ENCODE measurements at places on chromosomes 7 and 10.

DNA sequence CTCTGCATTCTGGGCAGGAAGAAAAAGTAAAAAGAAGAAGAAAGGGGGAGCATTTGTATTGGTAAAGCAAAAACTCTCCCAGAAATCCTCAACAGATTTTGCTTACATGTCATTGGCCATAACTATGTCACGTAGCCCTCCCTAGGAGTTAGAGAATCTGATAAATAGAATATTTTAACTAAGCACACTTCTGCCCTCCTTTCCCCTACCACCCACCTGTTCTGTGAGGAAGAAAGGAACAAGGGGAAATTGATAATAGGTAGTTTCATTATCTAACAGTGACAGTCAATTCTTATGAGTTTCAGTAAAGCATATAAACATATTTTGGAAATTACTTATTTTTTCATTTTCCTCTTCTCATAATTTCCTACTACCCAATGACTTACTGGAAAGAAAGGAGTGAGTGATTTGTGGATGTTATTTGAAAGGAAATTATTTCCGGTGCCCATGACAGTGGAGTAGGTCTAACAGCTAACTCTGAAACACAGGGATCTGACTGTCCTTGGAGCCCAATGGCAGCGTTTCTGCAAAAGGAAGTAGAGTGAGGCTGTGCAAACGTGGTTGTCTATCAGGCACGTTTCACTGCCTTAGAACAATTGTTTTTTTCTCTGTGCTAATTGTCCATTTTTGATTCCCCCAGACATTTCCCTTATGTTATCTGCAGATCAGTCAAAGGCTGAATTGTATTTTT is 128.6 kb upstream of the MDFIC start:
- DNase-seq = no peak

- no peak for DNase-seq
Observed at GRCh38 chr7:73976761-73977618, 51.0 kb upstream of the ELN start.

DNA sequence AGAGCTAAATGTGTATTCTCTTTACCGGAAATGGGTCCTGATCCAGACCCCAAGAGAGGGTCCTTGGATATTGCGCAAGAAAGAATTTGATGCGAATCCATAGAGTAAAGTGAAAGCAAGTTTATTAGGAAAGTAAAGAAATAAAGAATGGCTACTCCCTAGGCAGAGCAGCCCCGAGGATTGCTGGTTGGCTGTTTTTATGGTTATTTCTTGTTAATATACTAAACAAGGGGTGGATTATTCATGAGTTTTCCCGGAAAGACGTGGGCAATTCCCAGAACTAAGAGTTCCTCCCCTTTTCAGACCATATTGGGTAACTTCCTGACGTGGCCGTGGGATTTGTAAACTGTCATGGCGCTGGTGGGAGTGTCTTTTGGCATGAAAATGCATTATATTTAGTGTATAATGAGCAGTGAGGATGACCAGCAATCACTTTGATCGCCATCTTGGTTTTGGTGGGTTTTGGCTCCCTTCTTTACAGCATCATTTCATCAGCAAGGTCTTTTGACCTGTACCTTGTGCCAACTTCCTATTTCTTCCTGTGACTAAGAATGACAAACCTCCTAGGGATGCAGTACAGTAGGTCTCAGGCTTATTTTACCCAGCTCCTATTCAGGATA is 60.4 kb downstream of the ARL4A start:
- DNase-seq = no peak

DNA sequence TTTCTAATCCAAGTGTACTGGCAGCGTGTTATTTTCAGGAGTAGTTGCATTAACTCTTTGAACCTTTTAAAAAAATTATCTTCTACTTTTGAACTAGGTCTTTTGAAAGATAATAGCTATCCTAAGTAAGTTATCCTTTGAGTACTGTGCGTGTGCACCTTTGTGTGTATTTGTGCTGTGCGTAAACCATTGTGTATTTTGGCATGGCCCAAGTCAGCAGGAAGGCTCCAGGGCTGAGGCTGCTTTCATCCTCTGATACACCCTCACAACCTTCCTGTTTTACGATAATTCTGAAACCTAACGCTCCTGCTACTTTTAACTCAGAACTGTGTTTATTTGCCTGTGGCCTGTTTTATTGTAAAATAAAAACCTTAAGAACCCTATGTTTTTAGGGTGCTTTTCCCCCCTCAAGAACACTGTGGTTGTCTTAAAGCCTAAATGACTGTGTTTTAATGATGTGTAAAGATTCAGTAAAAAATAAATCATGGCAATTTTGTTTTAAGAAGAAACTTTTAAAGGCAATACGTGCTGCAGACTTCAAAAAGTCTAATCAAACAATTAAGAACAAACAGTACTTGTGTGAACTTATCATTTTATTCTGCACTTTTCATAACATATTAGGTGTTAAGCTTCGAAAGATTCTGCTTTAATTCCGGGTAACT is 57.5 kb downstream of the HDAC9 start:
- no peak for DNase-seq

DNA sequence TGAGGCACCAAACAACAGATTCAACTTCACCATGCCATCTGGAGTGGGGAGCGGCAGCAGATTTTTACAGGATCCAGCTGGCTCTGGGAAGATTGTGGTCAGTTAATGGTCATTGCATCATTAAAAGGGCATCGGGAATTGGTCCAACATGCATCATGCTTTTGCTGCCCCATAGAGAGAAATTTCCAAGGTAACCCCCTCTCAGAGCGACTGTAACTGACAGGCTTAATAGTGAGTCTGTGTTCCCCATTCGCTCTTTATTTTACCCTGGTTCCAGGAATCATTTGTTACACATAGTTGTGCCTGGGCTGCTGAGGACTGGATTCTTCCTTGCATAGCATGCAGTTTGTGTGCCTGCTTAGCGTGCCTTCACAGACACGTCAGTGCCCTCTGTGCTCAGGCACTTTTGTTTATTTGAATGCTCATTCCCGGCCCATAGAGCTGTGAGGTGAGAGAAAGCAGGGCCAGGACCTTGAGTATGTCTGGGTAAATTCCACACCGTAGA is 49.9 kb downstream of the CDHR3 start:
- DNase-seq = peak; percentile 47

DNA sequence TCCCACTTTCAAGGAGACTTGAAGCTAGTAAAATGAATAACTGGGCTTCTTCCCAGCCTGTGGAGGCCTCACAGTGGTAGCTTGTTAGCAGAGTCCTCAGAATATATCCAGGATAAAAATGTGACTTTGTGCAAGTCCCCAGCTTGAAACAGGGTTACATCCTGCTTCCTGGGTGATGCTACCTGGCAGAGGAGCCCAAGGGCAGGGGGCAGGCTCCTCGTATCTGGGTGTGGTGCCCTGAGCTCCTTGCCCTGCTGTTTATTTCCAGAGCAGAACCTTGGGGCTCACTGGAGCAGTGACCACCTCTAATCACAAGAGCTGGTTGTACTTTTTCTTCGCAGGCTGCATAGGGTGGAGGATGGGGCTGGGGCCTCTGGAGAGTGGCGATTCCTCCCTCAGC is 94.8 kb downstream of the GRK5 start:
- DNase-seq = no peak

DNA sequence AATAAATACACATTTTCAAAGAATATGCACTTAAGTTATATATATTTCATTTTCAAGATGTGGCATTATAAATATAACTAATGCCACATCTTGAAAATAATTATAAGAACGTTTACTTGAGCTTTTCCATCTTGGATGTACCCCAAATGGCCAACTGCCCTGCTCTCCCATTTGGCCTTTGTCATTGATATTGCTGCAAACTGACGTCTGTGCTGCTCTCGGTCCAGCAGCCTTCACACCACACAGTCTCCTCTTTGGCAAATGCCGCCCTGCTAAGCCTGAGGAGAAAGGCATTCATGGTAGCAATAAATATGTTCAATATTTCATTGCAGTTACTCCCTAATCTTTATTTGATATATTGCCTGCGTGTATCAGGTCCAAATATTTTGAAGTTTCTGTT is 384.6 kb upstream of the ADARB2 start:
- no peak for DNase-seq

DNA sequence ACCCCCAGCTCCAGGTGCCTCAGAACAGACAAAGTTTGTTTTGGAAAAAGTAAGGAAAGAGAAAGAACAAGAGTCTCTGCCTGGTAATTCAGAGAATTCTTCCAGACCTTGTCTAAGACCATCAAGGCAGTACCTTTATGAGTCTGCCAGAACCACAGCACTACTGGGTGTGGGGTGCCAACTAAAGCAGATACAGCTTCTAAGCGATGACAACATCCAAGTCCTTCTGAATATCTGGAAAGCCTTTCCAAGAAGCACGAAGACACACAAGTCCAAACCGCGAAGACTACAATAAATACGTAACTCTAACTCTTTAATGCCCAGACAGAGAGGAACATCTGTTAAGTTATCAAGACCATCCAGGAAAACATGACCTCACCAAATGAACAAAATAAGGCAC is 94.3 kb downstream of the SIRT1 start:
- no peak for DNase-seq

Data from AG09319 (cell line).